Foreskin keratinocyte (primary cell): ENCODE measurements at places on chromosomes 1 and 21. TPM values are rescaled to one million over a fixed set of nuclear protein-coding genes. Genes with fewer than 3 reads are reported as not detected.

RGS7 gene
- total RNA-seq: not detected in 2 replicates

OSCP1 gene
- total RNA-seq: 4.4 and 5.8 TPM in 2 replicates

SNX7 gene
- total RNA-seq: 40.1 and 40.9 TPM in 2 replicates

GUCA2A gene
- not detected in 2 replicates for total RNA-seq

BARHL2 gene
- total RNA-seq: not detected in 2 replicates

IL19 gene
- total RNA-seq: not detected in 2 replicates

RIPPLY3 gene
- 0.78 and 0.88 TPM in 2 replicates for total RNA-seq

GDAP2 gene
- total RNA-seq: 16.8 and 18.9 TPM in 2 replicates

S100A7 gene
- total RNA-seq: 0.37 TPM in 1 of 2 replicates, not detected in the other

NTMT2 gene
- total RNA-seq: not detected in 2 replicates

S100A9 gene
- total RNA-seq: 12.1 and 19.1 TPM in 2 replicates

CFAP57 gene
- total RNA-seq: 0.82 and 0.92 TPM in 2 replicates

G0S2 gene
- 19.7 and 24.0 TPM in 2 replicates for total RNA-seq

OR2T2 gene
- not detected in 2 replicates for total RNA-seq

GUCA2B gene
- total RNA-seq: not detected in 2 replicates

KCNJ15 gene
- 35.6 and 42.7 TPM in 2 replicates for total RNA-seq

HEYL gene
- total RNA-seq: 0.03 TPM in 1 of 2 replicates, not detected in the other

C1orf141 gene
- total RNA-seq: not detected in 2 replicates
